ENCODE measurements at places on chromosomes 3 and 15.

GRCh38 chr3:54983266-54984099 lies 55.6 kb upstream of the LRTM1 start:
- no peak for DNase-seq

DNA sequence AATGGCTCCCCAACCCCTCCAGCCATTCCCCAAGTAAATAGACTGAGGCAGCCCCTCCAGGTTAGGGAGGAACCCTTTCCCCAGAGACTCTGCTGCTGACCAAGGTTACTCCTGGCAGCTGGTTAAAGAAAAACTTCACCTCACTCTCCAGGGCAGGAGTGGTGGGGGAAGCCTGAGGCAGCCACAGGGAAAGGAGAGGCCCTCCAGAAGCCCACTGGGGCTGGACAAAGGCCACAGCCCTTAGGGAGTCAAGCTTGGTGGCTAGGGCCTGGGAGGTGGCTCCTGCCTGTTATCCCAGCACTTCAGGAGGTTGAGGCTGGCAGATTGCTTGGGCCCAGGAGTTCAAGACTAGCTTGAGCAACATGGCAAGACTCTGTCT lies 923 bp downstream of the ACY1 start:
- no peak for DNase-seq

DNA sequence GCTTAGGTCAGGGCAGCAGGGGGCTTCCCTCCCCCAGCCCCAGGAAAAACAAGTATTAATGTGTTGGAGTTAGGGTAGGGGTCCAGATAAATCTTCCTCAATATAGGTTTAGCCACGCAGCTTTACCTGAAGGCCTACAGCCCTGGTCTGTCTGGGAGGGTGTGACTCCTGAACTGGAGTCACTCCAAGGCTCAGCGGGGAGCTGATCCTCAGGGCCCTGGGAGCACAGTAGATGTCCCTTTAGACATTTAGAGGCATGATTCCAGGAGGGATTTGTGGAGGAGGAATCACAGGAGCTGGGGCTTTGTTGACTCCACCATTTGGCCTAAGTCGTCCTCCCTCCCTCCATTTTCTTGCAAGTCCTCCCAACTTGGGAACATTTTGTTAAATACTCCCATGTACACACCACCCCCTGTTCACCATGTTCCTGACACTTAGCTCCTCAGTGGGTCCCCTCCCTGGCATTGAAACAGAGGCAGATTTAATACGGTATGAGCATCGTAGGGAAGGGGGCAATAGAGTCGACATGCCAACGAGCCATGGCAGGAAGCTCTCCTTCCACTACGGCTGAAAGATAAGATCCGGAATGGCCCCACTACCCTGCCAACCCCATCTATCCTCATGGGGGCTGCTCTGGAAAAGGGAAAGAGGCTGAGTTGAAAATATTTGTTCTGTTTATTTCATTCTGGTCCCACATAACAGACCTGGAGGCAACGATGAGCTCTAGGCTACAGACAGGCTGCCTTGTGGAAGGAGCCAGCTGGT lies 69.0 kb upstream of the LARS2 start:
- DNase-seq, result no peak

- peak; percentile 2 for DNase-seq
Observed at GRCh38 chr3:147191795-147192385, 214.5 kb downstream of the ZIC4 start.

- DNase-seq, result no peak
Observed at GRCh38 chr3:100869787-100870186, 123.4 kb downstream of the ABI3BP start.

- DNase-seq, result no peak
Observed at GRCh38 chr3:190361791-190362190, 26.2 kb upstream of the CLDN16 start.

DNA sequence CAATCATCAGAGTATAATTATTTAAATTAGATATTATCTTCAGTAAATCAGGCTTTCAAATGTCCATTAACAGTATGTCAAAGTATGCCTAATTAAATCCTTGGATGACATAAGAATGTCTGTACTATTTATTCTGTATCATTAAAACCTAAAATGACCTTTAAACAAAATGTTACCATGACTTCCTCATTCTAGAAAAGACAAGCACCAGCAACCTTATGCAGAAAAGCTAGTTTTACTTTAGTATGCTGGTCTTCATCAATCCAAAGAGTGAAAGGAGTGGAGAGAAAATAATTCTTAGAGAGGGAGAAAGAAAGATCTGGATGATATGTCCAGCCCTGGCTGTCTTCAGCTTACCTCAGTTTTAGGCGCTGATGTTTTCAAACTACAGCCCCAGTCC lies 140.1 kb upstream of the UBE2E2 start:
- DNase-seq, result no peak

DNA sequence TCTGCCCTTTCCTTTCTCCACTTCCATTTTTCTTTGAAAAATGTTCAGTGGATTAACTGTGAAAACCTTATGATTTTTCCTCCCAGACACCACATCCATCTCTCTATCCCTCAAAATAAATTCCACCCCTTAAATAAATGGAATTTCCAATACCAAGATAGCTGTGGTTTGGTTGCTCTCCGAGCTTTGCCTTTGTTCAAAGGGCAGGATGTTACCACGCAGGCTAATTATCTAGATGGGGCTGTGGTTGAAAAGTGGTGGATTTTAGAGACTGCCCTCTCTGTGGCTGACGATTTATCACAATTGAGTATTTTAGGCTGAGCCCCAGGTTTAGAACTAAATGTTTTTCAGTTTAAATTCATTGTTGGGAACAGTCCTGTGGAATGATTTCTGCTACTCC lies 36.9 kb upstream of the CMSS1 start:
- no peak for DNase-seq

- DNase-seq, result no peak
Observed at GRCh38 chr15:35062738-35063099, 22.4 kb downstream of the NANOGP8 start.

GRCh38 chr15:56358604-56359003 lies 6.6 kb upstream of the TEX9 start:
- DNase-seq, result no peak

DNA sequence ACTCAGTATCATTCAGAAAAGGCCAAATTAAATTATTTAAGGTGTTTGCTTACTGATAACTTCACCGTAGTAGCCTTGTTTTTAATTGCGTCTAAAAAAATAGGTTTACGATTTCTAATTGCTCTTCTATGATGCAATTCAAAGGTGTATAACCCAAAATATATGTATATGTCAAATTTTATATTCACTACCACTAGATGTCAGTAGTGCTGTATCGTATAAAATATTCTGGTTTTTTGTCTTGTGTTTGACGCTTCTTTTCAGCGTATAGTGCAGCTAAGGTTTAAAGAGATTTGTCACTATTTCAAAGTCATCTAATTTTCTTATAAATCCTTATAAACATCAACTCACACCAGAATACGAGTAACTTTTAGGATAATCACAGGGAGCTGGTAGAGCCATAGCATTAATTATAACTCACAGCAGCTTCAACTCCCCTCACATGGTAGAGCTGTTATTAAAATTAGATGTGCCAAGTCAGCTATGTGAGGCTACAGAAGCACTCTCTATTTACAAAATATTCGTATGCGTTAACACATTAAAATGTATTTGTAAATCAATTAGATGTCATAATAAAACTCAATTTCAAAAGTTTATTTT lies 3.5 kb downstream of the PFN2 start:
- DNase-seq, result no peak

GRCh38 chr3:17749705-17750293 lies 7.4 kb upstream of the TBC1D5 start:
- DNase-seq, result no peak

- DNase-seq, result no peak
Observed at GRCh38 chr3:19392150-19392549, 243.8 kb downstream of the KCNH8 start.

- DNase-seq, result no peak
Observed at GRCh38 chr15:91319371-91320059, 219.5 kb downstream of the SV2B start.

- no peak for DNase-seq
Observed at GRCh38 chr3:4717363-4717740, 224.2 kb downstream of the ITPR1 start.

- no peak for DNase-seq
Observed at GRCh38 chr3:117762621-117763037, 1053.0 kb downstream of the TUSC7 start.

- peak; percentile 56 for DNase-seq
Observed at GRCh38 chr3:64684715-64685261, 3.0 kb downstream of the ADAMTS9 start.

DNA sequence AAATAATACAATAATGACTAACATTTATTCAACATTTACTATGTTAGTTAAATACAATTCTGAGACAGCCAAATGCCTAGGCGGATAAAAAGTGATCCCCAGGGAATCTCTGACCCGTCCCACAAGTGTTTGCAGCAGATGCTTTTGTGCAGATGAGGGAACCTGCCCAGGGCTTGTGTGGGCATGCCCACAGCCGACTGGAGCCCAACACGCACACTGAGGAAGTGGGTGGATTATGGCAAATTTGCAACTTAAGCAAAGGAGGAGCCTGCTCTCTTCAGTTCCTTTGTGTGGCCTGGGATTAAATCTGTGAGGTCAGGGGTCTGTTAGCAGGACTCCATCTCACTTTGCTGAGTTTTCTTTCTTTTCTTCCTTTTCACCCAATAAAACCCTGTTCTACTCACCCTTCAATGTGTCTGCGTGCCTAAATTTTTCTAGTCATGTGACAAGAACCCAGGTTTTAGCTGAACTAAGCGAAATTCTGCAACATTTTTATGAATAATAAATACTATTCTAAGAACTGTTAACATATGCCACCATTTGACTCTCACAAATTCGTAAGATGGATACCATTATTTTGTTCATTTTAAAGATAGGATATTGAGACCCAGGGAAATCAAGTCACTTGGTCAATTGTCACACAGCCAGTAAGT lies 13.9 kb upstream of the RTP1 start:
- DNase-seq, result peak; percentile 53

DNA sequence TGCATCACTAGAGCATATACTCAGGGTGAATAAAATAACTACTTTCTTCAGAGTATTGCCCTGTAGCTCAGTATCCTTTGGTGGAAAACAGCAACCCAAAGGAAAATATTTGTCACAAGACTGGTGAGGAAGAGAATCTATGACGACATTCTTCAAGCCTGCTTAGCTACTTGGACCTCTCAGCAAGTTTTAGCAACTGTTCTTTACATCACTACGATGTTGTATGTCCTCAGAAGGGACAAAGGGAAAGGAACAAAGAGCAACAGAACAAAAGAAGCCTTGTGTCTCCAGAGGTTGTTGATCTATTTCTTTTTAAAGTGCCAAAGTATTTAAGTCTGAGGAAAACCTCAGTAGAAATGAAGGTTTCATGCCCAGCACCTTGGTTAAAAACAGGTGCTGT lies 746.7 kb downstream of the NAALADL2 start:
- DNase-seq, result no peak

DNA sequence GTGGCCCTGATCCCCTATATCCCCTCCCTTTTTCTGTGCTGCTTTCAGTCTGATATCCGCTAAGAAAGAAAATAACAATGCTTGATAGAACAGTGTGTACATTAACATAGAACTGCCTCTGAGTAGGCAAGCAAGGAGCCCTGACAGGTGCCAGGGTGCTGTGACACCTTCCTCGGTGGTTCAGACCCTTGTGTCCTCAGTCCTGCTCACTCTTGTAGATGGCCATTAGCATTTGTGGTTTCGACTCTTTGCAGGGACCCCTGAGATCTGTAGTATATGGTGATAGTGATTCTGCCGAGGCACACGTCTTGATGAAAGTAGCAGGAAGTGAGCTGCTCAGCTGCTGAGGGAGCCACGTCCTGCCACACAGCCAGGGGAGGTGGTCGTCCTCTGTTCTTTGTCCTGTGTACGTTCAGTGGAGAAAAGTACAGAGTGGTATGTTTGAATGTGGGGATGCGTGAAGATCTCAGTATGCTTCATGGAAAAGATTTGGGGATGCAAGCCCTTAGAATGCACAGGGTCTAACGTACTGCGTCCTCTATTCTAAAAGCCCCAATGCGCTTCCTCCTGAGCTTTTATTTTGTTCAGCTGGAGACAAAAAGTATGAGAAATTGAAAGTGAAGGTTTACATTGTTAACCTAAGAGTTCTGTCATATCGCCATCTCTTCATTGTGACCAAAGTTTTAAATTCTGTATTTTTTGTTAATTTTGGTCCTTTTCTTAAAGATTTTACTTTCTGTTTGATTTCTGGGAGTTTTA lies 35.4 kb downstream of the PXYLP1 start:
- no peak for DNase-seq

DNA sequence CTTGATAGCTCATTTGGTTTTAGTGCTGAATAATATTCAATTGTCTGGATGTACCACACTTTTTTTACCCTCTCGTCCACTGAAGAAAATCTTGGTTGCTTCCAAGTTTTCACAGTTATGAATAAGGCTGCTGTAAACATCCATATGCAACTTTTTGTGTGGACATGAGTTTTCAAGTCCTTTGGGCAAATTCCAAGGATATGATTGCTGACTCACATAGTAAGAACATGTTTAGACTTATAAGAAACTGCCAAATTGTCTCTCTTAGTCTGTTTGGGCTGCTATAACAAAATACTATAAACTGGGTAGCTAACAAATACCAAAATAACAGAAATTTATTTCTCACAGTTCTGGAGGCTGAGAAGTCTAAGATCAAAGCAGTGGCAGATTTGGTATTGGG lies 59.5 kb upstream of the TNFSF10 start:
- no peak for DNase-seq

DNA sequence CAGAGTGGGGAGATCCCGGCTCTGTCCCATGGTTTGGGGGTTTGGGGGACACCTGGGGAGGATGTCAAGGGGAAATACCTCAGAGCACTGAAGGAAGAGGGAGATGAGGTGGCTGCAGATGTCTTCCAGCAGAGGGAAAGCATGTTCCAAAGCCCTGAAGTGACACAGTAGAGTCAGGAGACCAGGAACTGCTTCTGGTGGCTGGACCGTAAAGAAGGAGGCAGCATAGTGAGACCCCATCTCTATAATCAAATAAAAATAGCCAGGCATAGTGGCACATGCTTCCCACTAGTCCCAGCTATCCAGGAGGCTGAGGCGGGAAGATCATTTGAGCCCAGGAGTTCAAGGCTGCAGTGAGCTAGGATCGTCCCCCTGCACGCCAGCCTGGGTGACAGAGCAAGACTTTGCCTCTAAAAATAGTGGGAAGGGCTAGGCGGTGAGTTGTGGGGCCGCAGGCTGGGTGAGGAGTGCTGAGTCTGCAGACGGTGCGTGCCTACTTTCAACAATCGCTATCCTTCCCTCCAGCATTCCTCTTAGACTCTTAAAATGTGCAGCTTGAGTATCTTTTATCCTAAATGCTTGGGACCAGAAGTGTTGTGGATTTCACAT lies 26.2 kb downstream of the HES1 start:
- DNase-seq, result no peak

GRCh38 chr3:35944926-35945710 lies 305.8 kb downstream of the ARPP21 start:
- no peak for DNase-seq

- DNase-seq, result peak; percentile 13
Observed at GRCh38 chr3:53109190-53109589, 21.0 kb downstream of the RFT1 start.

All from T1000 (cell line).